PC-3 (cell line): ENCODE measurements at places on chromosomes 4 and X.

- DNase-seq: no peak
These were observed 24.8 kb upstream of the GATB start for GRCh38 chr4:151785484-151786157.

DNA sequence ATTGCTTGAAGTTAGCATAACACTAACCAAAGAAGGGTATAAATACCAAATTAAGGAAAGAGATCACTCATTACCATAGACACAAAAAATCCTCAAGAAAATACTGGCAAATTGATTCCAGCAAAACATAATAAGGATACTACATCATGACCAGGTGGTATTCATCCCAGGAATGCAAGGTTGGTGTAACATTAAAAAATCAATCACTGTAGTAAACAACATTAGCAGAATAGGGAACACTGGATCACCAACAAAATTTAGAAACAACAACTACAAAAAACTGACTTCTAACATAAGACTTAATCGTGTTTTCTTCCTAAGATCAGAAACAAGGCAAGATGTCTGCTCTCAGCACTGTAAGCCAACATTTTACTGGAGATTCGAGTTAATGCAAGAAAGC is 14.1 kb downstream of the GAK start:
- no peak for DNase-seq

GRCh38 chr4:40466789-40467188 is 131.7 kb downstream of the CHRNA9 start:
- DNase-seq: no peak

DNA sequence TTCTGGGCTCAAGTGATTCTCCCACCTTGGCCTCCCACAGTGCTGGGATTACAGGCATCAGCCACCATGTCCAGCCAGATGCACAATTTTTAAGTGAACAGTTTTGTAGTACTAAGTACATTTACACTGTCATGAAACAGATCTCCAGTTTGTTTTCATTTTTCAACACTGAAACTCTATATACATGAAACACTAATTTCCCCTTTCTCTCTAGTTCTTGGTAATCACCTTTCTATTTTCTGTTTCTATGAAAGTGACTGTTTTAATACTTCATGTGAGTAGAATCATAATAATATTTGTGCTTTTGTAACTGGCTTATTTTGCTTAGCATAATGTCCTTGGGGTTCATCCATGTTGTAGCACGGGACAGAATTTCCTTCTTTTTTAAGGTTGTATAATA is 237.4 kb downstream of the CAMK2D start:
- DNase-seq: no peak

GRCh38 chr4:42560467-42560861 is 96.4 kb downstream of the ATP8A1 start:
- DNase-seq: no peak

DNA sequence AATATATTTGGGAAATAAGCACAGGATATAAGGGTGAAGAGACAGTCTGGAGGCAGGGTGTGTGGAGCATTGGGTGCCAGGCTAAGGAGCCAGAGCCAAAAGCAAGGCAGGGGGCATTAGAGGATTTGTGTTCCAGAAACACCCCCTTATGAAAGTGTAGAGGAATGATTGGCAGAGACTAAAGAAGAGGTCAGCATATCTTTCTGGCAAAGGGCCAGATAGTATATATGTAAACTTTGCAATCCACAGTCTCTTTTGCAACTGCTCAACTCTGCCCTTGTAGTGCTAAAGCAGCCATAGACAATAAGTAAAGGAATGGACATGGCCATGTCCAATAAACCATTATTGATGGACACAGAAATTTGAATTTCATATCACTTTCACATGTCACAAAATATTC is 3.6 kb upstream of the SLC9A6 start:
- DNase-seq: no peak

- DNase-seq: peak; percentile 85
These were observed 207.3 kb downstream of the FBXW7 start for GRCh38 chr4:152328582-152328981.

DNA sequence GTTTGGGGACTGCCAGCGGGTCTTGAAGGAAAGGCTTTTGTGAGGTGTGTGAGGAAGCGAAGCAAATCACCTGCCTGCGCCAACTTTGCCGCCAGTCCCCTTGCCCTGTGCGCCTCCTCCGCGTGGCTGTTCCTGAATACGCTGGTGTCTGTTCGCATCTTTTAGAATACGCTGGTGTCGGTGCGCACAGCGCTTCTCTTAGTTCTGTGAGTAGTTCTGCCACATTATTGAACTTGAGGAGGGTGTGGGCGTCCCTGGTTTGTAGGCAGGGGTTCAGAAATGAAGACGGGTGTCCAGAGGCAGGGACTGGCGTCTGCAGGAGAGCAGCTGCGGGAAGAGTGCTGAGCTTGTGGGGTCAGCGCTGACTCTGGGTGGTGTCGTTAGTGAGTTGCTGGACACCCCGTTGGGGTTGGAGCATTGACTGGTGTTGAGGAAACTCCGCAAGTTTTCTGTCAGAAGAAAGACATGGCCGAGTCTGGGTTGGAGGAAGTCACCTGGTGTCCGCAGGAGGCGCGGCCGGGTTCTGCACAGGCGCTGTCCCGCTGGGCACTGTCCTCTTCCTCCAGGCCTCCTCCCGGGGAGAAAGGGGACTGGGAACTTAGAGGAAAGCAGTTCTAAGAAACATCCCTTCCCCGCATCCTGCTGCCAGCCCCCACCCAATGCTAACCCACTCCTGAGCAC is 930 bp downstream of the ZNF718 start:
- DNase-seq: peak; percentile 1

DNA sequence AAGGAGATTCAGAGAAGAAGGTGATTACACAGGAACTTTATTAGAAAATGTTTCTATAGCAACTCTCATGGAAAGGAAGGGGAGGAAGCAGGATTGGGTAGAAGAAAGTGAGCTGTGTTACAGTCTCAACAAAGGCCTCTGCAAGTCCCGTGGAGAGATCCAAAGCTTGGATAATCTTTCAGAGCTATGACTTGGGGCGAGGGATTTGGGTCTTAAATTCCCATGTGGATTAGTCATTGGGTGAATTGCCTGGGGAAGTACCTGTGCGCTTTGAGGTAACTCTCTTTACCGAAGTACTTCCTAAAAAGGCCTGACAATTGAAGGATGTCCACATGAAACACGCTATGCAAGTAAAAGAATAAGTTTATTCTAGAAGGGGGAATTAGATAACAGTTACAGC is 133.8 kb upstream of the ANKRD50 start:
- DNase-seq: peak; percentile 56

GRCh38 chr4:49032440-49033161 is 46.5 kb downstream of the CWH43 start:
- peak; percentile 54 for DNase-seq

GRCh38 chr4:24968992-24969391 is 56.1 kb upstream of the CCDC149 start:
- DNase-seq: no peak

DNA sequence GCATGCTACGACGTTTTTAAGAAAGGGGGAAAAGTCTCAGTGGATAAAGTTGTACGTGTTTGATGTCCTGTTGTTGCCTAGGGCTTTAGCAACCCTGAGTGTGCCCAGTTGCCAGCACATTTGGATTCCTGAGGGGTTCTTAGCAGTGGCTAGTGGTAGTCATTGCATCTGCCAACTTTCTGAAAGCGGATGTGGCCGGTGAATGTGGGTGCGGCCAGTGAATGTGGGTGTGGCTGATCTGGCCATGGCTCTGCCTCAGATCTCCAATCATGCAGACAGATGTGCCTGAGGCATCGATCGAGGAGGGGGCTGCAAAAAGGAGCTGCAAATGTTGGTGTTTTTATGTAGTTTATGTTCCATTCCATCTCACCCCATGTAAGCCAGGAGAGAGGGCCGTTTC is 41.5 kb upstream of the FAT1 start:
- DNase-seq: no peak

DNA sequence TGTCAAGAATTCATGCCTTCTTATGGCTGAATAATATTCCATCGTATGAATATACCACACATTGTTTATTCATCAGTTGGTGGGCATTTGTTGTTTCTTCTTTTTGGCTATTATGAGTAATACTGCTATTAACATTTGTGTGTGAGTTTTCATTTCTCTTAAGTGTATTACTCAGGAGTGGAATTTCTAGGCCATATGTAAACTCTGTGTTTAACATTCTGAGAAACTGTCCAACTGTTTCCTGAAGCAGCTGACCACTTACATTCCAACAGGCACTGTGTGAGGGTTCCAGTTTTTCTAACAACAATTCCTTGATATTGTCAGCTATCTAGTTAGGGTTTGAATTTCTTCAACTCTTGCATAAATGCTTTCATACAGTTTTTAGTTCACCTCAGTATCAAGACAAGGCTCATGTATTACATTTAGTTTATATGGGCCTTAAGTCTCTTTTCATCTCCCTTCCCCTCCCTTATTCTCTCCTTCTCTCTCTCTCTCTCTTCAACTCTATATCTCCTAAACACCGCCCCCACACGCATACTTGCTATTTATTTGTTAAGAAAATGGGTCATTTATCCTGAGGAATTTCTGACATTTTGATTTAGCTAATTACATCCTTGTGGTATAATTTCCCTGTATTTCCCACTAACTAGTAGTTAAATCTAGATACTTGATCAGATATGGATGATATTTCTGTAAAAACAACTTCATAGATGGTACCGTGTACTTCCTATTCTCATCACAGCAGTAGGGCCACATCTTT is 77.4 kb downstream of the WDR19 start:
- peak; percentile 11 for DNase-seq

DNA sequence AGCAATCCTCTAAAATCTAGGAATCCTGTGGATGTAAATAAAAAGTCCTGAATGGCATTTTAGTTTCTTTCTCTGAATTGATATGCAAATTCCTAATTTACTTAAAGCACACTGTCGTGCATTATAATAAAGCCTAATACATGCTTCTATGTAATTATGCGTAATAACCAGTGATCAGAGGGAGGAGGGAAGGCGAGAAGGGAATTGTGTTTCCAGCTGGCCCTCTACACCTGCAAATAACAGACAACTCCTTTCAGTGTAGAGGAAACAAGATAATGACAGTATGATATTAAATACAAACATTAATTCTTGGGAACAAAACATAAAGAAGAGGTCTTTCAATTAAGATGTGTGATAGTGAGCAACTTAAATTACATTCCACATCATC is 419.6 kb upstream of the LCORL start:
- DNase-seq: no peak

GRCh38 chrX:74277846-74278245 is 26.1 kb upstream of the ZCCHC13 start:
- no peak for DNase-seq

DNA sequence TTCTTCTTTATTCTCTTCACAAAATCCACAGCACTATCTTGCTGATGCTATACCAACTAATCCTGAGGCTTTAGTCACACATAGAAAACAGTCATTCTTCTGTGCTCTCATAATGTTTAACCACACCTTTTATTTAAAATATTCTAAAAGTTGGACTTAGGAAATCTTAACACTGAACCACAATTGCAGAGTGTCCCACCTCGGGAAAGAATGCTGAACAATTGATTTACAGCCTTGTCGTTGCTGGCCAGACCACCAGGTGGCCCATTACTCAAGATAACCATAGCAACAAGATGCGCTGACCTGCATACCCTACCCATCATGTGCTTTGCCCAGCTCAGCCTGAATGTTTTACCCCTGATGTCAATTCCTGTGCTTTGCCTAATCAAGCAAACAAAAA is 100.8 kb downstream of the ARSJ start:
- peak; percentile 15 for DNase-seq

- DNase-seq: no peak
These were observed 42.4 kb downstream of the CLCN4 start for GRCh38 chrX:10199212-10199611.

- DNase-seq: peak; percentile 84
These were observed 198.8 kb upstream of the FAT4 start for GRCh38 chr4:125115941-125116340.

- DNase-seq: peak; percentile 55
These were observed 64.1 kb downstream of the ALPK1 start for GRCh38 chr4:112361181-112361791.

- DNase-seq: no peak
These were observed 335.5 kb downstream of the IL15 start for GRCh38 chr4:141971869-141972268.

DNA sequence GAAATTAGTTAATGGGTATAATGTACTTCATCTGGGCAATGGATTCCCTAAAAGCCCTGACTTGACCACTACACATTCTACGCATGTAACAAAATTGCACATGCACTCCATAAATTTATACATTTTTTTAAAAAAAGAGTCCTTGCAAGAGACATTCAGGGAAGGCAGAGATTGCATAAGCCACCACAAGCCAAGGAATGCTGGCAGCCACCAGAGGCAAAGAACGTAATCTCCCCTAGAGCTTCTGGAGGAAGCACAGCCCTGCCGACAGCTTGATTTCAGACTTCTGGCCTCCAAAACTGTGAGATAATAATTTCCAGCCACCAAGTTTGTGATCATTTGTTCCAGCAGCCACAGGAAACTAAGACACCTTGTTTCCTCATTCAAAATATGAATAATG is 185.6 kb upstream of the GALNT7 start:
- DNase-seq: no peak

DNA sequence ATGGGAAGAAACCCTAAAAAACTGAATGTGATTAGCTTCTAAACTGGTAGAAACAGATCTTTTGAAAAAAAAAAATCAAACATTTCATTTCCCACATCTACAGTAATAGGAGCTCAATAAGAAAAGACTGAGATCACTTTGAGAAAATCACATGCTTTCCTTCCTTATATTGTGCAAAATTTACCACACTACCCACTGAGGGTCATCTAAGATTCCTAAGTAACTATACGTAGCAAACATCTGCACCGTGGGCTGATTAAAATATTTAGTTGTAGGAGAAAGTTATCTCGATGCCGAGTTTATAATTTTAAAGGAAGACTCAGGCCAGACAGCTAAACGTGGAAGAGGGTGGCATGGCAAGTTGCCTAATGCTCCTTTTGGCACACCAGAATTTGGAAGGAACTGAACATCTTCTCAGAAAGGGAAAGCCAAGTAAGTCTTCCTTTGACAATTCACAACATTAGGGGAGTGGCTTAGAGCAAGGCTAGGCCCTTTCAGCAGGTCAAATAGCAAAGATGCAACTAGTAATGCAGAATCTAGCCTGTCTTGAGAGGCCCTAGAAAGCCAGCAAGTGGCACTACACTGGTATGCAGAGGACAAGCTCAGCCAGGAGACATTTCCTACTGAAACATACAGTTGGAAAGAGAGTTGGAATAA is 128.0 kb downstream of the TMA16 start:
- no peak for DNase-seq

DNA sequence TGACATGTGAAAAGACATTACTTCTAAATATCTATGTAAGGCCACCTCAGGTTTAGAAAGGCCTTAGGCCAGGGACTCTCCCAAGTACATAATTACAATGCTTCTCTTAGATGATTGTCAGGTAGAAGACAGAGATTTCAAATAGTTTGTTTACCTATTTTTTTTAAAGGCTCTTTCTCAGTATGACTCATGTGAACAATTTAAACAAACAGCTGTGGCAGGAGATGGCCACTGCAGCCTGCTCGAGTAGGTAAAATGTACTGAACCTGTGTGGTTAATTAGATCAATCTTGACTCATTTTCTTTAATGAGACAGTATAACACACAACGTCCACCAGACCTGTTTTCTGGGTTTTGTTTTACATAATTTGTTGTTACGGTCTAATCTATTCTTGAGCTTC is 50.2 kb downstream of the LEF1 start:
- DNase-seq: peak; percentile 74

- DNase-seq: no peak
These were observed 83.4 kb upstream of the COX18 start for GRCh38 chr4:73152893-73153292.
